ENCODE measurements at places on chromosomes 1 and 21. TPM values are rescaled to one million over a fixed set of nuclear protein-coding genes. Genes with fewer than 3 reads are reported as not detected.

Gene CACNA1S
- total RNA-seq: 0.07 TPM

DNA sequence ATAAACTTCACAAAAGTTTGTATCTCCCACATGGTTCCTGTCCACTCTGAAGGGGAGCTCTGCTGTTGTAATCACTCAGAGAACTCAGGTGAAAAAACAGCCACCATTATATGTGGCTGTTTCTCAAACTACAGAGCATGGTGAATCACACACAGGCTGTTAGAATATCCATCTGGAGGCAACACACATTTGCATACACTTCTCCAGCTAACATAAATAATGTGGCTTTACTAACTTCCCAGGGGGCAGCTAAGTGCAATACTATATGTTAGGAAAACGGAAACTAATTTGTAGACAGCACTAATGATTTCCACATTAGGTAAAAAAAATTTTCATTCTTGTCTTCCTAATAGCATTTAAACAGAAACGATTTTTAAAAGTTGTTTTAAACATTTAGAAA, 49.3 kb downstream of the PTGFR start:
- peak overlapping the region; percentile 59 for H3K27ac ChIP-seq
- H3K27me3 ChIP-seq: no peaks in the 10 kb centered on the region
- H3K36me3 ChIP-seq: peaks cover 14% of the 10 kb centered on the region
- H3K4me1 ChIP-seq: peaks cover 8% of the 10 kb centered on the region
- no peak for DNase-seq

GRCh38 chr21:25818551-25818950, 83.8 kb downstream of the GABPA start:
- no peaks in the 10 kb centered on the region for H3K27me3 ChIP-seq
- DNase-seq: no peak
- H3K36me3 ChIP-seq: no peaks in the 10 kb centered on the region
- H3K4me3 ChIP-seq: no peak overlapping the region
- H3K27ac ChIP-seq: no peak overlapping the region

DNA sequence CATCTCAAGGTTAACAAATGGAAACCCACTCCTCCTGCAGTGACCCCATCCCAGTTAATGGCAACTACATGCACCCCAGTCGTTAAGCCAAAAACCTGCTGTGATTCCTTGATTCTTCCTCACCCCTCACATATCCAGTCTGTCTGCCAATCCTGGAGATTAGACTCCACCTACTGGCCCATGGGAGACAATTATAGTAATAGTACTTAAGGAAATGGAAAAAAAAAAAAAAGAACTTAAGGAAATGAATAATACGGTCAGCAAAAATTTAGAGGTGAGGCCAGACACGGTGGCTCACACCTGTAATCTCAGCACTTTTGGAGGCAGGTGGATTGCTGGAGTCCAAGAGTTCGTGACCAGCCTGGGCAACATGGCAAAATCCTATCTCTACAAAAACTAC, 7.0 kb downstream of the NOL9 start:
- no peak overlapping the region for H3K4me3 ChIP-seq
- no peak for DNase-seq
- peak overlapping the region; percentile 25 for H3K27ac ChIP-seq
- no peaks in the 10 kb centered on the region for H3K4me1 ChIP-seq

DNA sequence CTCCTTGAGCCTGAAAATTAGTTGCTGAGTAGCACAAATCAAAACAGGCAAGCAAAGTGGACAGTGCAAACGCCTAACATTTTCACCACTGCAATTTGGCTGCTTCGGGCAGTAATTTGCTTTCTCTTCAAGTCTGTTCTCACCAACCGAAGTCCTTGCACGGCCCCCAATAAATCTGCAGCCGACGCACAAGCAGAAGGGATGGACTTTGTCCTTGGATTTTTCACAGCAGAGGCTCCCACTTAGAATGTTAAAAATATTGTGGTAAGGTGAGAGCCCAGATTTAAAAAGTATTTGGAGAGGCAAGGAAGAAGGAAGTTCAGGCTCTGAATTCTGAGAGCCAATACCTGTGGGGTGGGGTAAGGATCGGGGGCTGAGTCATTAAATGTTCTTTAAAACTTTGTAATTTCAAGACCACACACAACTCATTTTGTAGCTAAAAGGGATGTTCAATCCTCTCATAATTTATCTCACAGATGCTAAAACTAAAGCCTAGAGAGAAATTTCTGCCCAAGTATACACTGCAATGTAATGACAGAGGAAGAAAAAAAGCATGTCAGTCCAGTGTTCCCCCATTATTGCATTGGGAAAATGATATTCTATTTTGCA, 6.2 kb downstream of the CD247 start:
- no peak for DNase-seq
- H3K27ac ChIP-seq: no peak overlapping the region
- no peaks in the 10 kb centered on the region for H3K36me3 ChIP-seq
- no peak overlapping the region for H3K4me3 ChIP-seq

- H3K36me3 ChIP-seq: no peaks in the 10 kb centered on the region
- no peak for DNase-seq
- no peaks in the 10 kb centered on the region for H3K4me1 ChIP-seq
- no peak overlapping the region for H3K27ac ChIP-seq
- H3K4me3 ChIP-seq: no peak overlapping the region
Measured at GRCh38 chr1:222790520-222790919, 24.3 kb upstream of the DISP1 start.

Gene NOS1AP
- 12.7 TPM for total RNA-seq

Gene NBPF1
- 41.8 TPM for total RNA-seq

Gene AGT
- total RNA-seq: 6.3 TPM

DNA sequence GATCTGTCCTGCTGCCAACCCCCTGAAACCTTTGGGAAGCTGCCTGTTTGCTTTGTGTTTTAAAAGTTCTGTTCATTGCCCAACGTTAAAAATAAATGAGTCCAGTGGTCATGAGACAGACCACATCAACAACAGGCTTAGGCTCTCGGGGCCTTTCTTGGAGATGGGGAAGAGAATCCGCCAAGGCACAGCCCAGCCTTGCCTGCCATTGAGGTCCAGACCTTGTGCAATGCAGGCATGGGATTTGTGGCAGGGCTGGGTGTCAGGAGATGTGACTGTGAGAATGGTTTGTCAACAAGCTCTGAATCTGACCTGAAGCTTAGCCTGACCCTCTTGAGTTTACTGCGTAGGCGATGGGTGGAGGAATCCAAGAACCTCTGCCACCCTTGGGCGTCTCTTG, 4.2 kb downstream of the SPSB1 start:
- H3K4me1 ChIP-seq: peaks cover 48% of the 10 kb centered on the region
- DNase-seq: no peak
- H3K27me3 ChIP-seq: peaks cover 20% of the 10 kb centered on the region
- H3K27ac ChIP-seq: no peak overlapping the region
- H3K36me3 ChIP-seq: no peaks in the 10 kb centered on the region
- H3K4me3 ChIP-seq: no peak overlapping the region

Gene ATP1A2
- total RNA-seq: not detected

GRCh38 chr1:34164771-34165391, at the start of gene CSMD2:
CSMD2 (minus strand) TSS chr1:34165230; CDS start chr1:34165097, 133 bp downstream.
- peak; percentile 77 for DNase-seq
- peaks cover 21% of the 10 kb centered on the region for H3K27me3 ChIP-seq
- H3K27ac ChIP-seq: peak within 1 kb of the TSS; percentile 40
- H3K4me1 ChIP-seq: peaks cover 5% of the 10 kb centered on the region

GRCh38 chr1:59687081-59687480, 127.7 kb upstream of the HOOK1 start:
- no peak overlapping the region for H3K4me3 ChIP-seq
- peak overlapping the region; percentile 52 for H3K27ac ChIP-seq
- H3K36me3 ChIP-seq: no peaks in the 10 kb centered on the region
- no peak for DNase-seq
- no peaks in the 10 kb centered on the region for H3K27me3 ChIP-seq

DNA sequence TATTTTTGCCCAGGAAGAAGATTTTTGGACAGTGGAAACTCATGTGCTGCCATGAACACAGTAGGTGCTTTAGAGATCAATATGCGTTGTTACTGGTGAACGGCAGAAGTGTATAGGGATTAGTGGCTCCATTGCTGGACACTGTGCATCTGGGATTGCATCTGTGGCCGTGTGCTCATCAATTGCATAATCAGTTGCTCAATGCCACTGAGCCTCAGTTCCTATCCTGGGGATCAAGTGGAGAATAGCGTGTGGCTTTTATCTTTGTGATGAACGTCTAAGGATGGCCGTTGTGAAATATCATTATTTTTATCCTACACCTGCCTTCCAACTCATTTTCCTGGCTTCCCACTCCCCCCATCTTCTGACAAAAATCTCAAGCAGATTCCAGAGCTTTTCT, 5.4 kb downstream of the TNN start:
- DNase-seq: no peak
- peaks cover 9% of the 10 kb centered on the region for H3K27me3 ChIP-seq
- H3K4me1 ChIP-seq: peaks cover 24% of the 10 kb centered on the region
- H3K4me3 ChIP-seq: no peak overlapping the region
- no peaks in the 10 kb centered on the region for H3K36me3 ChIP-seq

DNA sequence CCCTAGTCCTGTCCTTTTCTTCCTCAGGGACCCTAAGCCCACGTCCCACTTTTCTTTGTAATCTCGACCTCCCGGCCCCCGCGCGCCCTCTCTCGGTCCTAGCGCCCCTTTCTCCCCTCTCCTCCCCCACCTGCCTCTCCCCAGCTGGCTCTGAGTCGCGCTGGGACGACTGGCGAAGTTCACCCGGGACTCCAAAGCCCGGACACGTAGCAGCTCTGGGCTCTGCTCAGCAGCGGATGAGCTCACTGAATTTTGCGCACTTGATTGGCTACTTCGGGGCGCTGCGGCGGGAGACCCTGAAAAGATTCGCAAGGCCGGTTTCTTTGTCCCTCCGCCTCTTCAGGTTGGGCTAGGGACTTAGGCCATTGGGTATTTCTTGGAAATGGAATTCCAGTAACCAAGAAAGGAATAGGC, 16.3 kb upstream of the ACKR1 start:
- H3K4me3 ChIP-seq: peak overlapping the region; percentile 84
- peak; percentile 75 for DNase-seq
- peaks cover 9% of the 10 kb centered on the region for H3K27me3 ChIP-seq
- peaks cover 55% of the 10 kb centered on the region for H3K4me1 ChIP-seq
